ENCODE measurements at places on chromosomes 7 and 10.

GRCh38 chr7:511476-512145, 8.0 kb downstream of the PDGFA start:
- DNase-seq: no peak

GRCh38 chr7:31893365-31893764, 176.8 kb downstream of the PDE1C start:
- no peak for DNase-seq

- DNase-seq: no peak
These were observed 115.8 kb upstream of the SEC61G start for GRCh38 chr7:54874804-54875203.

- DNase-seq: no peak
These were observed 45.4 kb upstream of the PRKCQ start for GRCh38 chr10:6625428-6625827.

DNA sequence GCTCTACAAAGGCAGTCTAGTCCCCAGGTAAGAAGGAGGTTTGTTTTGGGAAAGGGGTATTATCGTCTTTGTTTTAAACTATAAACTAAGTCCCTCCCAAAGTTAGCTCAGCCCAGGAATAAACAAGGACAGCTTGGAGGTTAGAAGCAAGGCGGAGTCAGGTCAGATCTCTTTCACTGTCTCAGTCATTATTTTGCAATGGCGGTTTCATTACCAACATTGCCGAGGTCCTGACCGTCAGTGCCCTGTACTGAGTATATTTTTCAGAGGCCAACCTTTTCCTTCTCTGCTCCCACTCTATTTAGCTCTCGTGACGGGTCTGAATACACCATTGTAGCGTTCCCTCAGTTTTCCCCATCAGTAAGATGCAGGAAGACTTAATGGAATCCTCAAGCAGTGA, 184.5 kb downstream of the PRKCQ start:
- DNase-seq: no peak

- DNase-seq: no peak
These were observed 150.0 kb upstream of the RSU1 start for GRCh38 chr10:16966991-16967865.

DNA sequence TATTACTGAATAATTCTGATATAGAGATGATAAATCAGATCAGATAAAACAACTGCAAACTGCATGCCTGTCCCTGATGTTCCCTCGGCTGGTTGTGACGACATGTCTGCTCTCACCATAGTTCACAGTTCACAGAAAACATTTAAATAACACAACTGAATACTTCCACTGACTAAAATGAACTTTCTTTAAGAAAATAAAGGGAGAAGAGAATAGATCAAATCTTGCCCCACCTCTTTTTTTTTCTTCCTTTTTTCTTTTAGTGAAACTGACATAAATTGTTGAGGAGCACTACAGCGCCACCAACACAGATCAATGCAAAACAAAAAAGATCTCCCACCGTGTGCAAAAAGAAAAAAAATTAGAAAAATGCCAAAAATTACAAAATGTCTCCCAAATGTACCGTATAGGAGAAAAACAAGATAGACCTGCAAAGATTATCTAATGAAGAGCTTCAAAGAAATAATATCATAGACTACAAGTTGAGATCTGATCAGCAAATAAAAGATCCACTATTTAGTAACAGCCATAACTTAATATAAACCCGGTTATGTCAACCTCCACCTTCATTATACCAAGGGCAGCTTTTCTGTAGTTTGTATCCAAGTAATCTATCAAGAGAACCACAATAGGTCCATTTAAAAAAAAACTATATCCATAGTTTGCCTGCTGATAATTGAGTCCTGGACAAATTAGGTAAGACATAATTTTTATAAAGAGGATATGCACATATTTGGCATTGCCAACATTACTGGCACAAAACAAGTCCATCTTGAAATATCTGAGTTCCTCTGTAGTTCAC, 30.7 kb upstream of the EPC1 start:
- no peak for DNase-seq

GRCh38 chr10:6781133-6781770, 201.2 kb upstream of the PRKCQ start:
- no peak for DNase-seq

GRCh38 chr10:18601321-18601720, 50.1 kb downstream of the NSUN6 start:
- DNase-seq: no peak

GRCh38 chr10:69461243-69462025, 10.2 kb downstream of the TSPAN15 start:
- DNase-seq: no peak

GRCh38 chr10:90965720-90966119, 44.8 kb upstream of the ANKRD1 start:
- DNase-seq: no peak

GRCh38 chr10:11536228-11536627, 75.2 kb downstream of the USP6NL start:
- DNase-seq: no peak

DNA sequence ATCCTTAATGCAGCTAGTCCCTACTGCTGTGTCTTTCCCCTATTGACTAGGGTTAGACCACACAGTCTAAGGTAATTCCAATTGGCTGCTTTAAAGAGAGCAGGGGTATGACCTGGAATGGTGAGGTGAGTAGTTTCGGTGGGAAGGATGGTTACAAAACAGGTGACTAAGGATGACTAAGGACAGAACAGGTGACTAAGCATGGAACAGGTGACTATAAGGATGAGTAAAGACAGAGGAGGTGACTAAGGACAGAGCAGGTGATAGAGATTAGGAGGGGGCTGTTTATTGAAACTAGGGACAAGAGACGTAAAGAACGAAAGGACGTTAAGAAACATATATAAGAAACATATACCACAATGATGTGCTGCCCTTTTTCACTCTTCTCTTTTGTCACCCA, 145.1 kb upstream of the TMEM106B start:
- no peak for DNase-seq

DNA sequence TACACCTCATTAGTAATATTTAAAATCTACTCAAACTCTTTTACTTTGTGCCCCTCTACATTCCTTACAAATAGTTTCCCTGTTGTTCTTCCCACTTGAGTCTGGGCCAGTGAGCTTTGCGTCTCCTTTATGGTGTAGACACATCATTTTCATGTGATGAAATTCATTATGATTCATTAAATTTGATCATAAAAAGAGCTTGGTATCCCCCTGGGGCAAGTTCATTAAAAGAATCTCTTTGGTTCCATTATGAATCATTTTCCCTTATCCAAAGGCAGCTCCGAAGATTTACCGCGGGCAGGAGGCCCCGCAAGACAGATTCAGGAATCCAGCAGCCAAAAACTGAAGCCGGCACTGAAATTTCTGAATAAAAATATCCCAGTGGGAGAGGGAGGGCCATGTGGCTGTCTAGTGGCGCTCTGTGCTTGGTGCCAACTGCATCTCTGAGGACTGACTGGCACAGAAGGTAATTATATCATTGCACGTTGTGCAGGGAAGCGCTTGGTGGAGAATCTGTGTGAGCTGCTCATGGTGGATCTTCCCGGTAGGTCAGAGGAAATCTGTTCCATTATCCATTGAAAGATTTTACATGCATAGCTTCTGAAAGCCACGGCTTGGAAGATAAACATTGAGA, 151.4 kb upstream of the PITRM1 start:
- DNase-seq: no peak

Data from right renal pelvis (tissue), 4 donors.